Activated CD4-positive, CD25-positive, alpha-beta regulatory T cell (primary cell): ENCODE measurements at places on chromosomes 16 and 17.

DNA sequence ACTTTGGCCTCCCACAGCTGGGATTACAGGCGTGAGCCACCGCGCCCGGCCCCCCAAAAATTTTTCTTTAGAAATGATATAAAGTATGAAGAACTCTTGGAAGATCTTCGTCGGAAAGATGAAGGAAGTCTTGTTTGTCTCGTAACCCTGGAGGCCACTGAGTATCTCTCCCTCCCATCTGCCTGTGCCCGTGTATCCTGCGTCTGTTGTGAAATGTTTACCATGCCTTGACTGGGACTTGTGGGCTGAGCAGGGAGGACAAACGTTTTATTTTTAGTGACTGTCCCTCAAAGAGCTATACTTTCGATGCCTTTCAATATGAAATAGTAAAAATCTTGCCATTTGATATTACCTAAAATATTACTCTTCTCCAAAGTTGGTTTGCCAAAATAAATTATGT is 121.2 kb downstream of the RPTOR start:
- DNase-seq: no peak

- DNase-seq: no peak
Observed at GRCh38 chr16:78735337-78735736, 635.9 kb downstream of the WWOX start.

DNA sequence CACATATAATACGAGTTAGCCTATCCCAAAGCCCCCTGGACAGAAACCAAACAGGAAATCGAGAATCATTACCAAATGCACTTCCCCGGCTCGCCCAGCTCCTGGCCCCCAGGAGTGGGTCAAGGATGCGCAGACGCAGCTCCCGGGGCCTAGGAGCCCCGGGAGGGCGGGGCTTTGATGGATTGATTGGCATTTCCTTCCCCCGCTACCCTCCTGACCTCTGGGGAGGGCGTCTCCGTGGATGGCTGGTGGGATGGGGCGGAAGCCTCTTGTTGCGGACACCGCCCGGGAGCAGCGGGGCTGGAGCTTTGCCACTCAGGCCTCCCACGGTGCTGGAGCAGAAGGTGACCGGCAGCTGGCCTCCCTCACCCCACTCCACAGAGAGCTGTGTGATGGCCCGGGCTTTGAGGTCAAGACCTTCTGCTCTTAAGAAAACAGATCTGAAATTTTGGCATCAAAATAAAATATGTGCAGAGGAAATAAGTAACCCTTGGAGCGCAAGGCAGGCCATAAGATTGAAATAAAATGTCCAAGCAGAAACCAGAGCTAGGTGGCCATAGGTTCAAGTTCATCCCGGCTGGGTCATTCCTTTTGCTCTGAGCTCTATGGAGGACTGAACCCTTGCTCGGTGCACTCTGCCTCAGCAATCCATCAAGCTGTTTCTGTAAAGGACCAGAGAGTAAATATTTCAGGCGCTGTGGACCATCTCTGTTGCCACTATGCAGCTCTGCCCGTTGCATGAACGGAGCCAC is 262.3 kb downstream of the SOX9 start:
- no peak for DNase-seq

DNA sequence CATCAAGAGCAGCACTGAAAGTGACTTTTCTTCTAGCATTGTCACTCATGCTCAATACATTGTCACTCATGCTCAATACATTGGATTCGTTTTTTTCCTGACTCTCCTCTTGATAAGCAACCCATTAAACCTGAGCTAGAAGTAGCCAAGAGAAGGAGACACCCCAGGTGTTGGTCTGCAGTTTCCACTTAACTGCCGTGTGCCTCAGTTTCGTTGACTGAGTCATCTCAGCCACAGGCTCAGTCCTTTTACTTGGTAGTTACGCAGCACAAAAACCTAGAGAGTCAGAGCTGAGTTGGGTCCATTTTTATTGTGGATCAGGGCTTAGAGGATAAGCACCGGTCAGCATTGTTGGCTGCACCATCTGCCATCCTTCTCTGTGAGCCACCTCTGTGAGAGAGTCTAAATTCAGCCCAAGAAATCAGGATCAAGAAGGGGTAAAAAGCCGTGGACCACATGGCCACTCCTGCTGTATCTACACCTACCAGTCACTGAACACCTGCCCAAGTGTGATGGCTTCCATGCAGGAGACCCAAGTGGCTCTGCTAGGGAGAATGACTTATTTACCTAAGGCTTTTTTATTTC is 11.3 kb downstream of the GINS2 start:
- DNase-seq: no peak

DNA sequence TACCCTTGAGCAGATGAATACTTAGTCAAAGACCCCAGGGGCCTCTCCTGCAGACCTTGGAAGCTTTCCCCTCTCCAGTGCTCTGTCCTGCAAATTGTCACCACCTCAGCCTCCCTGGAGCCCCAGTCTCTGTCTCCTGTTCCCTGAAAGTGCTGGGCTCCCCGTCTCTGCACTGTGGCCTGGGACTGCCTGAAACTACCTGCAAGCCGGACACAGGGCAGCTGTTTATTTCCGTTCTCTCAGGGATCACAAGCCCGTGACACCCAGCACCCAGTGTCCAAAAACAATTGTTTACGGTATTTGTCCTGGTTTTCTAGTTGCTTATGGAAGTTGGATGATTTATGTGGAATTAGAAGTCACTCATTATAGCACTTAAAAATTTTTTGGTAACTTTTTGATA is 81.6 kb upstream of the CHMP6 start:
- DNase-seq: no peak

DNA sequence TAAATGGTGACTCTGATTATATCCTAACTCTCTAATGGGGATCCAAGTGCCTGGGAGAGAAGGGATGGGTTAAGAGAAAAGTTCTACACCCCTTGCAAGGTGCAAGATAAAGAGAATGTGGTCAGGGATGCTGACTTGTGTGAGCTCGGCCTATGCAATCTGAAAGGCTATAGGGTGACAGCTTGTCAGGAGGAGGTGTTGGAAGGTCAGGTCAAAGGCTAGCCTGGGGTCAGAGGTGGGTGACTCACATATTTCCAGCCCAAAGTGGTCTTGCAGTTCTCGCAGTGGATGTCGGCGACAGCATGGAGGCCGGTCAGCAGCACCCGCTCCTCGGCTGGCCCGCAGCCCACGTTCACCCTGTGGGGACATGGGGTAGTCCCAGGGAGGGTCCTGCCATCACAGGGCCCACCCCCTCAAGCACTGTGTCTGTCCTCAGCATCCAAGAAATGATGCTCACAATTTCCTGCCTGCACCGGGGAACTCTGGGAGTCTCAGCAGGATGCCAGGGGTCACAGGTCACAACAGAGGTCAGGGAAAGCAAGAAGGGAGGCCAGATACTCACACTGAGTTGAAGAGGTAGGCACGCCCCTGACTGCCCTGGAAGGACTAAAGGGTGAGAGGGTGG is 1.4 kb downstream of the YPEL3 start:
- no peak for DNase-seq

DNA sequence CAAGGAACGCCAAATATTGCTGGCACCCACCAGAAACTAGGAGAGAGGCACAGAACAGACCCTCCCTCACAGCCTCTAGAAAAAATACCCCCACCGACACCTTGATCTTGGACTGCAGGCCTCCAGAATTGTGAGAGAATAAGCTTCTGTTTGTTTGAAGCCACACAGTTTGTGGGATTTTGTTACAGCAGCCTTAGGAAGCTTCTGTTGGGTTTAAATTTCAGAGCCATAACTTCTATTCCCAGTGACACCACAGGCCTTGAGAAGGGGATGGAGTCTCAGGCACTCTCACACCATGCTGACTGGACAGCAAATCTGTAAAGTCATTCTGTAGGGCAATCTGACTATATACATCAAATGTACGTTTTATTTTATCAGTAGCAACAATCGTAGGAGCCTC is 38.6 kb downstream of the RNF112 start:
- no peak for DNase-seq

DNA sequence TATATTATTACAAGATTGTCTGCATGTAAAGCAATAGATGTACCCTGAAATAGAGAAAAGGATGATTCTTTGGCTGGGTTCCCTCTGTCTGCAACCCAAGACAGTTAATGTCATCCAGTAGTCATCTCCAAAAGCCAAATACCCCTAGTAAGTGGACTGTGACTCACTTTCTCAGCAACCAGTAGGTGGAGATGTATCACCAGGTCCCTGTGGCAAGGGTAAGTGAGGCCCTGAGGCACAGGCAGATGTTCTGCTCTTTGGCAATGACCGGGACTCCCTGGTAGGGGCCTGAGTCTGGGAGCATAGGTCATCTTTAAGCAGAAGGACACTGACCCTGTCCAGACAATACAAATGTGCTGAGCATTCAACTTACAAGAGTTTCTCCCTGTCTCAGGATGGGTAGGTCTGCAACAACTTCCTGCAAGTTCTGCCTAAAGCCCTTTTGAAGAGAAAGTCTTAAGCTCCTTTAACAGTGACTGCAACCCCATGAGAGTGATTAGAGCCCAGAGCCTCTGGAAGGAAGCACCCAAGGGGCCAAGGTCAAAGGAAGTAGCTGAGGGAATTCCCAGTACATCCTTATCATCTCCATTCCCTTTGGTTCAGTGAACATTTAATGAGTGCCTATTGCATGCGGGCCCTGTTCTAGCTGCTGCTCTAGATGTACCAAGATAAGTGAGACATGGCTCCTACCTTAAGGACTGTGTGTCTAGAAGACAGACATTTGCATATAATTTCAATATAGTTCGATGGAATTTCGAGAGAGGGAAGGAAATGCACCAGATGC is 31.9 kb downstream of the PMP22 start:
- DNase-seq: no peak

GRCh38 chr17:44184212-44184810 is 2.5 kb upstream of the TMUB2 start:
- no peak for DNase-seq

- no peak for DNase-seq
Observed at GRCh38 chr17:33109336-33110072, 117.9 kb downstream of the SPACA3 start.

GRCh38 chr17:48559840-48560817 is 15.2 kb upstream of the HOXB2 start:
- no peak for DNase-seq

DNA sequence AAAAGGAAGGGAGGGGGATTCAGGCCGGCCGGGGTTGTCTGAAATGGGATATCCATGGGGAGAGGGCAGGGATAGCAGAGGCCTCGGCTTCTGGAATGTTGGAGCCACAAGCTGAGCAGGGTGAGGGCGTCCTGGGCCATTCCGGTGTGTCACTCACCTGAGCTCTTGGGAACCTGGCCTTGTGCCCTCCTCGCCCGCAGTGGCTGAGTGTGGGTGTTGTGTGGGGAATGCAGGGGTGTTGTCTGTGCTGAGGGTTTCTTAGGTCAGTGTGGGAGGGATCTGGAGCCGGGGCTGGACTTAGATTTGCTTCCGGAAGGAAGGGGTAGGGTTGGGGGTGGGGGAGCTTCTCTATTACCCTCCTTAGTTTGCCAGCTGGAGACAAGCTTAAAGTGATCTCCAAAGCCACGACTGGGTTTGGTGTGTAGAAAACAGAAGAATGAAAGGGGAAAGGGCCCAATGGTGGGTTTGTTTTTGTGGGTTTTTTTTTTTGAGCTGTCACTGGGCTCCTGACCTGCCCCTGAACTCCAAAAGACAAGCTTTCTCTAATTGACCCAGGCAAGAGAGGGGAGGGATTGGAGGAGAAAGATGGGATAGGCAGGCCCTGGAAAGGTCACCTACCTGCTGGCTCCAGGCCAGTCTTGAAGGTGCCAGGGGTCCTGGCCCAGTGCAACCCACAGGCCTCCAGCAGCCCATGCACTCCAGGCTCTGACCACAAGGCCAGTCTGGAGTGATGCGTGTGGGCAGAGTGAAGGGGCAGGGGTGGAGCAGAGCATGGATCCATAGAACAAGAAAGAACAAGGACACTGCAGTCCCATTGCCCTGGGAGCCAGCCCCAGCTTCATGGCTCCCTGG is at the start of gene SULT1A2:
TSS of gene SULT1A2 (minus strand) at position 211 of the 852 bp plus-strand sequence. CDS start 1,120 bp downstream, outside the sequence.
- no peak for DNase-seq

GRCh38 chr17:41962111-41962510 is 4.5 kb upstream of the CNP start:
- no peak for DNase-seq

DNA sequence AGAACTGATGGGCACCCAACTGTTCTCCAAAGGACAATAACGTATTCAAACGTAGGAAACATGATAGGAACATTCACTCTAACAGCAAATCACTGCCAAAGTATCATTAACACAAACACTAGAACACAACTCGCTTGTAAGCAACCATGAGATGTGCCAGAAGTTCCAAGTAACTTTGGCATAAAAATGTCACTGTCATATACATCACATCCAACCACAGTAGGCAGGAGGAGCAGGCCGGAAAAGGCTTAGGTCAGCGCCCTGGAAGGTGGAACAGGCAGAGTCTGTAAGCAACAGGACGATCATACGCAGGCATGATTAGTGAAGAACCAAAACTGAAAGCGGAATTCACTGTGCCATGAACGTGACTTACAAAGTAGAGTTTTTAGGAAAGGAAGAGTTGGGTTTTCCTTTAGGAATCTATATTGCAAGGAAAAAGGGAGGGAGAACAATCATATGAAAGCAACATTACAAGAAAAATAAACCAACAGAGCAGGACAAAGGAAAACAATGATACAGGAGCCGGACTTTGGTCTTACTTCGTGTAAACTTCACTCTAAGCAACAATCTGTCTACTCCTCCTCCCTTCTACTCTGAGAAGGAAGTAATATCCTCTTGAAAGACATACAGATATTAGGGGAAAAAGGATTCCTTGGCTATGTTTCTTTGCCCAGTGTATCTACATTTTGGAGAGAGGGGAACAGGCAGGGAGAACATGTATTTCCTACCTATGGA is 52.3 kb downstream of the YWHAE start:
- no peak for DNase-seq

- DNase-seq: no peak
Observed at GRCh38 chr17:58247511-58248363, 9.4 kb downstream of the LPO start.

GRCh38 chr17:78129351-78130089 is 965 bp upstream of the TMC6 start:
- no peak for DNase-seq

GRCh38 chr16:86946396-86946795 is 368.0 kb downstream of the FOXL1 start:
- no peak for DNase-seq

DNA sequence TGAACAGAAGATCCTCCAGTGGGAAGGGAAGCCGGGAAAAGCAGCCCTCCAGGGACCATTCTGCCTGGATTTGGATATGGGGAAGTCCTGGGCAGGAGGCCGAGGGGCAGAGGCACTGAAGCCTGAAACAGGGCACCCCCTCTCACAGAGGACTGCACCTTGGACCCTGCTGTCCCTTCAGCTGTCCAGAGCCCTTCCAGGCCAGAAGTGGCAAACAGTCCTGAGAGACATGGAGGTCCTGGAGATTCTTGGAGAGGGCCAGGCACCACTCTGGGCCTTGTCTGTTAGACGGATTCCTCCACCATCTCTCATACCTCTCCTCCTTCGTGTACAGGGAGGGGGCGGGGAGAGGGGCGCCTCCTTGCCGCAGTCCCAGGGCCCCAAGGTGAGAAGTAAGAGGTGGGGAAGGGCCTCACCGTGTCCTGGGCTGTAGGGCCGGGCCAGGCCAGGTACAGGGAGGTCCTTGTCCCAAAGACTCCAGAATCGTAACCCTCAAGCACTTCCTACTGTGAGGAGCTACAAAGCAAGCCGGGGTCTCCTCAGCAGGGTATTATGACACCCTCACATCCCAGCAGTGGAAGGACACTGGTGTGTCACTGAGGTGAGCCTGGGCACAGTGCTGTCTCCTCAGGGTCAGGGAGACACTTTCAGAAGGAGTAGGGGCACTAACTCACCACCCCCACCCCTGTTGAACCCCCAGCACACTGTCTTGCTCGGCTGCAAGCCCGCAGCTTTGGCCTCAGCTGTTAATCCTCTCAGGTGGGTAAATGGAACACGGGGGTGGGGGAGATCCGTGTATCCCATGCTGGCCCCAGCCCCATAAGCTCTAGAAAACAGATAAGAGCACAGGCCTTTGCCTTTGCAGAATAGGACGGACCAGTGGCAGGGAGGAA is 16.6 kb upstream of the TBX2 start:
- no peak for DNase-seq

- DNase-seq: no peak
Observed at GRCh38 chr16:89290887-89291286, 73.4 kb downstream of the ZNF778 start.
